Upper lobe of left lung (tissue), 6 donors: ENCODE measurements at places on chromosomes 11 and 22. TPM values are rescaled to one million over a fixed set of nuclear protein-coding genes. Genes with fewer than 3 reads are reported as not detected.

DNA sequence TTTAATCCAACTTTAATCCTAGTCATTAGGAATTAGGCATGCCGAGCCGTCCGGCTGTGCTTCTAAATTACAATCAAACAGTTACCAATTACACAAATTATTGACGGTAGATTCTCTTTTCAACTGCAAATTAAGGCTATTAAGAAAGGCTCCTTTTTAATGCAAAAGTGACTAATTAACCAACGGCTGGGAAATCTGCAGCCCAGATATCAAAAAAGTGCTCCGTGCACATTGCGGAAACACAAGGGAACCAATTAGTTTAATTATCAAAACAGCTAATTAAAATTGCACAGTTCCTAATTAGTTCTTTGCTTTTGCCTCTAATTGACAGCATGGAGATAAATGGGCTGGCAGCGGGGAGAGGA lies 19.4 kb upstream of the LMO1 start:
- no peaks in the 10 kb centered on the region for H3K27me3 ChIP-seq
- H3K4me3 ChIP-seq: no peak overlapping the region
- no peak overlapping the region for H3K27ac ChIP-seq
- no peaks in the 10 kb centered on the region for H3K36me3 ChIP-seq

DNA sequence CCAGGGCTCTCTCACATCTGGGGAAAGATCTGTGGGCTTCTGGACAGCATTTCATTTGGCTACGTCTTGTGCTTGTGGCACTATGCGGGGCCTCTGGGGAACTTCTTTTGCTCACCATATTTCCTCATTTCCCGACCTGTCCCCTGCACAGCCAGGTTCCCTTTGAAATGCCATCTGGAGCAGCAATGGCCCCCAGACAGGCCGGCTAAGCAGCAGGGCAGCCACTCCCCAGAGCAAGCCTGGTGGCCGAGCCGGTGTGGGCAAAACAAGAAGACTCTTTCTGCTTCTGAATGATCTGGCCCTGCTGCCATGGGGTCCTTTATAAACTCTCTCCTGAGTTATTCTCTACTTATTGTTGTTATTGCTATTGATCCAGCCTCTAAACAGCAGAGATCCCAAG lies 190.7 kb upstream of the NECTIN1 start:
- H3K36me3 ChIP-seq: no peaks in the 10 kb centered on the region
- H3K27ac ChIP-seq: no peak overlapping the region
- no peaks in the 10 kb centered on the region for H3K4me1 ChIP-seq
- no peak for DNase-seq
- no peak overlapping the region for H3K4me3 ChIP-seq
- no peaks in the 10 kb centered on the region for H3K27me3 ChIP-seq

DNA sequence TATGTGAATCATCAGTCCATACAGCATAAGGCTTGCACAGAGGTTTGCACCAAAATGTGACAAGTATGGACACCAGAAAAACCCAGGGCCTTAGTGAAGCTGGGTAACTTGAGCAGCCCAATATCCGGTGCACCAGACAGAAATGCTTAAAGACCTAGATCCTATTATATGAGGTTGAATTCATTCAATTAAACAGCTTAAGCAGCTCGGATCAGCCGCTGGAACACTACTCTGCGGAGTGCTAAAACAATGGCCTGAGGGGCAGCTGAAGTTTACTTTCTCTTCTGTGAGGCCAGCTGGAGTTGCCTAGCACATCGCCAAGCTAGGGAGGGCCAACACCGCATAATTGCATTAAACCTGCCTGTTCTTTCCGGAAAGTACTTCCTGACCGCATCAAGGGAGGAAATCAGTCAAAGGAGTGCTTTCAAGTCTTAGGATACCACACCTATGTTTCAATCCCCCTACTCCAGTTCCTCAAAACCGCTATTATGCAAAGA lies 17.0 kb upstream of the FAM181B start:
- no peak overlapping the region for H3K4me3 ChIP-seq
- H3K27ac ChIP-seq: no peak overlapping the region
- no peaks in the 10 kb centered on the region for H3K4me1 ChIP-seq
- H3K36me3 ChIP-seq: no peaks in the 10 kb centered on the region
- no peak for DNase-seq
- H3K27me3 ChIP-seq: no peaks in the 10 kb centered on the region

DNA sequence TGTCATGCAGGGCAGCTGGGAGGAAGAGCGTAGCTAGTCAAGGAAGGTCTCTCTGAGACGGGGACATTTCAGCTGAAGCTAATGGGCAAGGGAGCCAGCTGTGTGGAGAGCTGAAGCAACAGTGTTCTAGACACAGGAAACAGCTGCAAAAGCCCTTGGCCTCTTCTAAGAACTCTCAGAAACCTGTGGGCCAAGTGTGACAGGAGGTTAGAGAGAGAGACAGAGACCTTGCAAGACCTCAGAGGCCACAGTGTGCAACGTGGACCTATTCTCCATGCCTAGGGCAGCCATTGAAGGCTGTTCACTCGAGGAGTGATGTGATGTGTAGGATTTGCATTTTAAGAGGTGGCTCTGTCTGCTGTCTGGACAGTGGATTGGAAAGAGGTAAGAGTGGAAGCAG lies 48.7 kb upstream of the TNRC6B start:
- no peak overlapping the region for H3K4me3 ChIP-seq
- DNase-seq: no peak
- no peaks in the 10 kb centered on the region for H3K4me1 ChIP-seq
- H3K27ac ChIP-seq: no peak overlapping the region

DNA sequence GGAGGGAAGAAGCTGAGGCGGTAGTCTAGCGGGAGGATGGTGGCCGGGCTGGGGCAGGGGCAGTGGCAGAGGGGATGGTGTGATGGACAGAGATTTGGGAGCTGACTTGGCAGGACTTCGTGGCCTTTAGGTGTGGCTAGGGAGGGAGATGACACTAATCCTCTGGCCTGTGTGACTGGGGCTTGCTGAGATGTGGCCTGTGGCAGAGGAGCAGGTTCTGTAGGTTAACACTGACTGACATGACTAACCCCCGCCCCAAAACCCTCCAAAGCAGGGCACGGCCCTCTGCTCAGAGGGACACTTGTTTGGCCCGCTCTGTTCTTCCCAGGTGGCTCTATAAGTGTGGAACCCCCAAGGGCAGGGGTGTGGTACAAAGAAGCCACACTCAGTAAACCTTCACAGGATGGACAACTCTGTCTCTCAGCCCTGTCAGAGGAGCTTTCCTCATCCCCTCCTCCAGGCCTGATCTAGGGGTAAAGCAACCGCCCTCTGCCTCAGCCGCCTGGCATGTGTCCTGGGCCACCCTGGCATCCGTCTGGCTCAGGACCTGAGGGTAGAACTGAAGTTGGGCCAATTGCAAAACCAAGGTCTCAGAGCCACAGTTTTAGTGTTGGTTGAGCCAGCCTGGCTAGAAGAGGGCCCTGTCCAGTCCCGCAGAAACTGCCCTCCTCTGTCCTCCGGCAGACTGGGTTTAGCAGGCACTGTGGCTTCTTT lies 15.6 kb downstream of the TOM1 start:
- no peak for DNase-seq
- H3K4me3 ChIP-seq: no peak overlapping the region
- no peaks in the 10 kb centered on the region for H3K27me3 ChIP-seq

The MOGAT2 gene
- not detected for total RNA-seq

- H3K4me3 ChIP-seq: no peak overlapping the region
- no peak for DNase-seq
- no peaks in the 10 kb centered on the region for H3K36me3 ChIP-seq
- no peaks in the 10 kb centered on the region for H3K27me3 ChIP-seq
- no peaks in the 10 kb centered on the region for H3K4me1 ChIP-seq
Observed at GRCh38 chr11:6345366-6345765, 25.1 kb upstream of the CAVIN3 start.

GRCh38 chr11:129260750-129261149 lies 68.6 kb upstream of the ARHGAP32 start:
- H3K4me3 ChIP-seq: no peak overlapping the region
- H3K27me3 ChIP-seq: no peaks in the 10 kb centered on the region
- H3K27ac ChIP-seq: no peak overlapping the region
- no peaks in the 10 kb centered on the region for H3K36me3 ChIP-seq
- no peak for DNase-seq
- H3K4me1 ChIP-seq: no peaks in the 10 kb centered on the region

The C11orf21 gene
- total RNA-seq: 2.3 TPM

DNA sequence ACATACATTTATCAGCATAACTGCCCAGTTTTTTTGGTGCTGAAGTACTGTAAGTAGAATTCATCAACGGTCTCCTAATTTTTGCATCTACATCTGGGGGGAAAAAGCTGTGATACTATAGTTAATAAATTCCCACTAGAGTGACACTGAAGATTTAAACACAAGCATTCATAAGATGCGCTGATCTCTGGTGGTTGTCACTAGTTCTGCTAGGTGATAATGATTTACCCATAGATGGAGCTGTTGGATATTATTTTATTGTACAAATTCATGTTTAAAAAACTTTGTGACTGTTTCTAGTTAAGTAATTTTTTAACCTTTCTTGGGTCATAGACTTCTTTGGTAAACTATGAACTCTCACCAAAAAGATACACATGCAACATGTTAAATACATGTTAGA lies 106.6 kb downstream of the EMSY start:
- peaks cover 5% of the 10 kb centered on the region for H3K4me1 ChIP-seq
- H3K36me3 ChIP-seq: peaks cover 5% of the 10 kb centered on the region
- H3K27me3 ChIP-seq: no peaks in the 10 kb centered on the region
- DNase-seq: no peak
- no peak overlapping the region for H3K4me3 ChIP-seq
- no peak overlapping the region for H3K27ac ChIP-seq

The APOC3 gene
- not detected for total RNA-seq

DNA sequence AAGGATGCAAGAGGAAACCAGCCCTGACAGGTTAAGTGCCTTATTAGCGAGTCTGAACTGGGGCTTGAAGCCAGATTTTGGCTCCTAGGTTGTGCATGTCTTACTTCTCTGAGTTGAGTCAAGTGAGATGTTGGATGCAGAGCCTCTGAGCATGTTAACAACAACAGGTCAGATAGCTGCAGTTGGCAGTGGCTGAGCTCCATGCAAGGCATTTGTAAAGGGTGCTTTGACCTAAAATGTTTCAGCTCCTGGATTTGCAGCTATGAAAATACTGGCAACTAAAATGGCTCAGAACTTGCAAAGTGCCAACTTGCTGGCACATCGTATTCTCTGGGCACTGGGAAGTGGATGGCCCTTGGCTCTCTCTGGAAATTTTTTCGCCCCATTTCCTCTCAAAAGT lies 16.4 kb upstream of the CSRP3 start:
- H3K4me1 ChIP-seq: peaks cover 5% of the 10 kb centered on the region
- no peak overlapping the region for H3K4me3 ChIP-seq
- no peak for DNase-seq
- no peak overlapping the region for H3K27ac ChIP-seq

GRCh38 chr11:47950396-47950795 lies 30.0 kb upstream of the PTPRJ start:
- no peaks in the 10 kb centered on the region for H3K36me3 ChIP-seq
- peak; percentile 31 for DNase-seq
- H3K4me1 ChIP-seq: peaks cover 32% of the 10 kb centered on the region
- no peak overlapping the region for H3K27ac ChIP-seq
- no peaks in the 10 kb centered on the region for H3K27me3 ChIP-seq

The FGF19 gene
- 0.24 TPM for total RNA-seq

- no peak overlapping the region for H3K4me3 ChIP-seq
- no peak overlapping the region for H3K27ac ChIP-seq
- H3K27me3 ChIP-seq: no peaks in the 10 kb centered on the region
- no peak for DNase-seq
Observed at GRCh38 chr22:46156031-46156430, 5.7 kb downstream of the PPARA start.

- H3K27me3 ChIP-seq: no peaks in the 10 kb centered on the region
- H3K27ac ChIP-seq: no peak overlapping the region
- DNase-seq: no peak
- H3K4me3 ChIP-seq: no peak overlapping the region
- no peaks in the 10 kb centered on the region for H3K36me3 ChIP-seq
Observed at GRCh38 chr11:58485961-58486360, 21.9 kb downstream of the OR5B21 start.

DNA sequence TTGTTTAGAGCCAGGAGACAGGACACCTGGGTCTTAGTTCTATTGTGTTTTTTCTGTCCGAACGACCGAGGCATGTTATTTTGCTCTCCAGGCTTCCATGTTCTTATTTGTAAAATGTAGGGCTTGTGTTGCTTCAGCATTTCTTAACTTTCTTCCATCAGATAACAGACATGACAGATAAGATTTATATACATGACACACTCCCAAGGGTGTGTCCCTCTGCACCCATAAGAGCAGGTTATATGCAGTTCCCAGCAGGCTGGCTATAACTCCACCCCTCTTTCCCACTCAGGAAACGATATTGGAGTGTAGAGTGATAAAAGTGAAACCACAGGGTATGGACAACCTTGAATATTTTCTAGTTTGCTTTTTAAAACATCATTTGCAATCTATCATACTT lies 65.8 kb downstream of the APIP start:
- H3K4me3 ChIP-seq: no peak overlapping the region
- no peaks in the 10 kb centered on the region for H3K4me1 ChIP-seq
- no peaks in the 10 kb centered on the region for H3K36me3 ChIP-seq
- DNase-seq: no peak
- no peaks in the 10 kb centered on the region for H3K27me3 ChIP-seq

The WNT11 gene
- total RNA-seq: 12.9 TPM

The SGSM1 gene
- 0.78 TPM for total RNA-seq

The H19 gene
- 37.2 TPM for total RNA-seq

GRCh38 chr11:64165481-64165841 lies 452 bp downstream of the MACROD1 start:
- H3K4me3 ChIP-seq: peak overlapping the region; percentile 93
- DNase-seq: no peak
- peak overlapping the region; percentile 89 for H3K27ac ChIP-seq
- no peaks in the 10 kb centered on the region for H3K27me3 ChIP-seq

The OR8H1 gene
- total RNA-seq: not detected

The HOATZ gene
- total RNA-seq: 8.4 TPM
